ENCODE measurements at places on chromosomes 2 and 18.

DNA sequence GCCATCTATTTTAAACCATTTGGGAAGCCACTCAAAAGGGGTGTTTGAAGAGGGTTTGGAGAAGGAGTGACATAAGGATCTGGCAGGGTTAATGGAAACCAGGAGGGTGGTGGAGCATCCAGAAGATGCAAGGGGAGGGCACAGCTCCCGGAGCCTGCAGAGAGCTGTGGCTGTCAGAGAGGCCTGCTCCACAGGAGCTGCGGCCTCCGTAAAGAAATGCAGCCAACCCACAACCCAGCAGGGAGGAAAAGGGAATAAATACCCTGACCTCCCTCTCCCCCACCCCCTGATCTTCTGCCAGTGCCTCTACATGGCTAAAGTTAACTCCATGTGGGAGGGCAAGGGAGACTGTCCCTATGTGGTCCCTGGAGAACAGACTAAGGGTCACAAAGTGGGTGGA, 567.1 kb upstream of the POU3F3 start:
- DNase-seq: peak; percentile 24

DNA sequence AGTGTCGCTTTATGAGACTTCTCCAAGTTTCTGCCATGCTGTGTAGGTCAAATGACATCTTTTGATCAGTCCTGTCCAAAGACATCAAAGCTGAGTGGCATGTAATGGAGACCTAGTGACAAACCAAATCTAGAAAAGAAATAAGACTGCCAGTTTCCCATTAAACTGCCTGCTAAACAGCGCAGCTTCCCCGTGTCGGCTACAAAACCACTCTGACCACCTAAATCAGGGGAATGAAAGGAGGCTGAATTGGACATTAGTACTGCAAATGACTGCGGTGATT, 57.7 kb downstream of the TSHZ1 start:
- no peak for DNase-seq

DNA sequence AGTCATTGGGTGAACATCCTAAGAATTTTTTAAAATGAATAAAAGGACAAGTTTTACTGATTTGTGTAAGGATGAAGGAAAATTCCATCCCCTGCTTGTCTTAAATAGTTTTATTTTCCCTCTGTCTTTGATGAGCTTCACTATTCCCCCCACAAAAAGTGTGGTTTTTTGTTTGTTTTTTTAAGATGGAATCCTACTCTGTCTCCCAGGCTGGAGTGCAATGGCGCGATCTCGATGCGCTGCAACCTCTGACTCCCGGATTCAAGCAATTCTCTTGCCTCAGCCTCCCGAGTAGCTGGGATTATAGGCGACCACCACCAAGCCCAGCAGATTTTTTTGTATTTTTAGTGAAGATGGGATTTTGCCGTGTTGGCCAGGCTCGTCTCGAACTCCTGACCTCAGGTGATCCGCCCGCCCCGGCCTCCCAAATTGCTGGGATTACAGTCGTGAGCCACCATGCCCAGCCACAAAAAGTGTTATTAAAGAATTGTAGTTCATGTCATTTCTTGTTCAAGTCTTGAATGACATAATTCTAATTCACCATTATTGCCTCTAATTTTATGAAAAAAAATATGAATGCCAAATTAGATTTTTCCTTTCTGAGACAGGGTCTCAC, 91.7 kb downstream of the AGPS start:
- no peak for DNase-seq

- DNase-seq: peak; percentile 78
These were observed 31.4 kb downstream of the ATOH8 start for GRCh38 chr2:85785027-85785822.

- peak; percentile 58 for DNase-seq
These were observed 38.1 kb downstream of the SNED1 start for GRCh38 chr2:241036397-241036963.

GRCh38 chr2:241239552-241240202, 51.2 kb downstream of the ANO7 start:
- no peak for DNase-seq

- DNase-seq: peak; percentile 74
These were observed 22.4 kb downstream of the CRYGD start for GRCh38 chr2:208101716-208102631.

GRCh38 chr2:188598551-188598950, 306.9 kb downstream of the GULP1 start:
- no peak for DNase-seq

DNA sequence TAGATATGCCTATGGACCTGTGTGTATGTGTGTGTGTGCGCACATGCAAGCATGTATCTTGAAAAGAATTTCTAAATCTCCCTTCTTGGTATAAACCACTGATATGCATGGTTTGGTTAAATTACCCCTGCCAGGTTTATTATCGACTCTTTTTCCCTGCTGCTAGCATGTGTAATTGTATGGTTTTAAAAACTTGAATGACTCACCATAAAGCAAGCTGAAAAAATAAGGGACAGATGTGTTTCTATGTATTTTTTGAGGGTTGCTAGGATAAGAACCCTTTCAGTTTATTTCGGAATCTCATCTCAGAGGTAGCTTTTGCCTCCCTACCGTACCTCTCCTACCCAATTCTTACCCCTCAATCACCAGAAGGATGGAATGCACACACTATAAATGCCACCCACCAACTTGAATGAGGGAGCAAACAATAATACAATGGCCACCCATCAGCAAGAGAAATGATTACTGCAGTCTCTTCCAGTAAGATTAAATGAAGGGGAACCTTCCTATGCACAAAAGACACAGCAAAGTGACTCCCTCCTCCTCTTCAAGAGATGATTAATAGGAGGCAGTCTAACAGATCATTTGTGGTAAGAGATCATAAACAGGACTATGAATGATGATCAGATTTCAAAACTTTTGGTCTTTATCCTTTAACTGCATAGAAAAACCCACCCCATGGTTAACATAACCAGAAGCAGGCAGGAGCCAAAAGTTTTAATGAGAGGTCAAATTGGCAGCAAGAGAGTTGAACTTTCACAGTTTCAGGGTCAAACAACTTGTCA, 357.2 kb downstream of the SATB2 start:
- peak; percentile 14 for DNase-seq

DNA sequence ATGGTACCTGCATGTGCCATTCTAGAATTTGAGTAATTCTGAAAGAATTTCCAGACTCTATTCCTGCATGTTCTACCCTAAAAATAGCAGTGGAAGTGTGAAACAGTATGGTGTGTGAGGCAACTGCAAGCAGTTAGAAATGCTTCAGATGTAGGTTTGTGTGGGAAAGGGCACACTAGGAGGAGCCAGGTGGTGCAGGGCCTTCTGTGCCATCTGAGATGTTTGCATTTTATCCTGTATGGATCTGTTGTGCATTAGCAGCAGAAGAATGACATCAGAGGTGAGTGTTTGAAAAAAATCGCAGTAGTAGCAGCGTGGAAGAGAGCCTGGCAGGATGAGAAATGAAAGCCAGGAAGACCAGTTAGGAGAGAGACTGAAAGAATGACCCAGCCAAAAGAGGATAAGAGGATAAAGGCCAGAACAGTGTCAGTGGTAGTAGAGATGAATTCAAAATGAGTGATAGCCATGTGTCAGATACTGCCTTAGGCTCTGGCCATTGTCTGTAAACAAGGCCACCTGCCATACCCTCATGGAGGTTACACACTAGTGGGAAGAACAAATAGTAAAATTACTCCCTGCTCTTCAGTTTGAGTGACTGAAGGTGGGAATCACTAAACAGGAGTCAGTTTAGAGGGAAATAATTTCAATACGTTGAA, 142.2 kb downstream of the PKP4 start:
- no peak for DNase-seq
